Ovary (tissue), 10 donors: ENCODE measurements at places on chromosomes 7 and 10. TPM values are rescaled to one million over a fixed set of nuclear protein-coding genes. Genes with fewer than 3 reads are reported as not detected.
A peak's percentile ranks its signal among the peaks of the same experiment; 100 is the strongest.

FAM149B1 gene
- total RNA-seq: 16.2 TPM

AKR1D1 gene
- not detected for total RNA-seq

ABCB4 gene
- total RNA-seq: 0.17 TPM

- no peak overlapping the region for H3K4me3 ChIP-seq
- DNase-seq: no peak
- H3K27me3 ChIP-seq: no peaks in the 10 kb centered on the region
- no peaks in the 10 kb centered on the region for H3K36me3 ChIP-seq
- peaks cover 20% of the 10 kb centered on the region for H3K4me1 ChIP-seq
Observed at GRCh38 chr10:24716295-24716694, 7.4 kb downstream of the ARHGAP21 start.

- no peak for DNase-seq
- H3K4me3 ChIP-seq: no peak overlapping the region
- H3K36me3 ChIP-seq: no peaks in the 10 kb centered on the region
- peaks cover 27% of the 10 kb centered on the region for H3K4me1 ChIP-seq
- peak overlapping the region; percentile 81 for H3K27ac ChIP-seq
Observed at GRCh38 chr7:47328392-47329319, 253.3 kb downstream of the TNS3 start.

DNA sequence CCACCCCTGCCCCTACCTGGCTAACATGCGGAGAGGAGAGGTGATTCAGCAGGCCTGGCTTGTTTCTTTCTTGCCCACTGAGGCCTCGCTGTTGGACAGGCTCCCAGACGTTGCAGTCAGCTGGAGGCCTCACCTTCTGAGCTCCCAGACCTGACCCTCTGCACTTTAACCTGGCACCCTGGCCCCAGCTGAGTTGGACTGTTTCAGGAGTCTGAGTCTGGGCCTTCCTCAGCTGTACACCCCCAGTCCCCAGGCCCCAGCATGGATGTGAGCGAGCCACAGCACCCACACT is 35.0 kb downstream of the UNC5B start:
- H3K36me3 ChIP-seq: no peaks in the 10 kb centered on the region
- DNase-seq: no peak

GRCh38 chr7:1890289-1891235 is 220.5 kb downstream of the ELFN1 start:
- no peaks in the 10 kb centered on the region for H3K36me3 ChIP-seq
- no peaks in the 10 kb centered on the region for H3K27me3 ChIP-seq
- no peak for DNase-seq
- H3K4me1 ChIP-seq: no peaks in the 10 kb centered on the region
- H3K4me3 ChIP-seq: no peak overlapping the region
